ENCODE measurements at places on chromosomes 12 and 14. TPM values are rescaled to one million over a fixed set of nuclear protein-coding genes. Genes with fewer than 3 reads are reported as not detected.
A peak's percentile ranks its signal among the peaks of the same experiment; 100 is the strongest.

GRCh38 chr14:31930493-31931240 lies 146.4 kb upstream of the ARHGAP5 start:
- no peak for DNase-seq

- no peak for DNase-seq
These were observed 12.4 kb downstream of the COPZ1 start for GRCh38 chr12:54337280-54337842.

GRCh38 chr12:78062786-78063185 lies 232.1 kb downstream of the NAV3 start:
- DNase-seq = no peak

DNA sequence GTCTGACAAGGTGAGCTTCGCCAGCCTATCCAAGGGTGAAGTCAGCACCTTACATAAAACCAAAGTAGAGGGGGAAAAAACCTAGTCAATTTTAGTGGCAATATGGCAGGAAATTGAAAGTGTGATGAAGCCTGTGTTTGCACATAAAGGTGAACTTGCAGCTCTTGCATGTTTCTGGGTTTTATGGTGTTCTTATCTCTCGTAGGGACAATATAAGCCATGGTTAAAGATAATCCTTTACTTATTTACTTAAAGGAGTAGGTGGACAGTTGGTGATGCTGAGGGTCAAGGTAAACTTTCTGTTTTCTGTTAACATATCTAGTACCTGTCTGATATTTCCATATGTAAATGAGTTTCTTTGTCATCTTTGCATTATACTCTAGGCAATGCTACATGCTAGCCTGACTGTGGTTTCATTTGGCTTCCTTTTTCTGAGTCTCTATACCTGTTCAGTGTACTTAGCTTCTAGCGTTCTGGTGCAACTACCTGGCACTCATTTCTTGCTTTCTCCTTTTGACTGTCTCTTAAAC lies 32.8 kb downstream of the CCDC91 start:
- DNase-seq = no peak

- no peak for DNase-seq
These were observed 12.8 kb downstream of the KRT80 start for GRCh38 chr12:52178984-52179383.

- no peak for DNase-seq
These were observed 87.2 kb downstream of the TSPAN8 start for GRCh38 chr12:71070416-71071128.

GRCh38 chr12:47020211-47020821 lies 59.1 kb upstream of the PCED1B start:
- no peak for DNase-seq

GRCh38 chr12:19190292-19191031 lies 60.9 kb downstream of the PLEKHA5 start:
- DNase-seq = no peak

DNA sequence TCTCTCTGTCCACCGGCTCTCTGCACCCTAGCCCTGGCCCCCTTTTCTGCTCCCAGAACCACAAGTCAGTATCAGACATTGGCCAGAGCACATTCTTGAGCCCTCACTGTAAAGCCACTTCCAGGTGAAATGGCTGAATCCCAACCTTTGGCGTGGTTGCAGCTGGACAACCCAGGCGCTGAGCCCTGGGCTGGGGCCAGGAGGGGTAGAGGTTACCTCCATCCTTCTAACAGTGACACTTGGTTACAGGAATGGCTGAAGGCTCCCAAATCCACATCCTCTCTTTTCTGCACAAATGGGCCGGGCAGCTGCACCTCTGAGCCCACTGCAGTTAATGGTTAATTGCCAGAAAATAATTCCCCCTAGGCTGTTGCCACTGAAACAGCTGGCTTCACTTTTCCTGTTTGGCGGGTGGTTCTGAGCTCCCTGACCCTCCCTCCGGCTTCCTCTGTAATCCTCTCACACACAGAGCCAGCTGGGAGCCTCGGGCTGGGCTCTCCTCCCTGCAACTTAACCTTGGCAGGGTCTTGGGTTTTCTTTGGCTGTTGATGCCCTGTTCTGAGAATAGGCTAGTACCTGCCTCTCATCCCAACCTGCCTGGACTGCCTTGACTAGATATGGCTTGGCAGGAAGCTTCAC lies 44.1 kb downstream of the TSPAN11 start:
- peak; percentile 44 for DNase-seq

GRCh38 chr14:84084056-84084630 lies 1445.8 kb upstream of the FLRT2 start:
- no peak for DNase-seq

DNA sequence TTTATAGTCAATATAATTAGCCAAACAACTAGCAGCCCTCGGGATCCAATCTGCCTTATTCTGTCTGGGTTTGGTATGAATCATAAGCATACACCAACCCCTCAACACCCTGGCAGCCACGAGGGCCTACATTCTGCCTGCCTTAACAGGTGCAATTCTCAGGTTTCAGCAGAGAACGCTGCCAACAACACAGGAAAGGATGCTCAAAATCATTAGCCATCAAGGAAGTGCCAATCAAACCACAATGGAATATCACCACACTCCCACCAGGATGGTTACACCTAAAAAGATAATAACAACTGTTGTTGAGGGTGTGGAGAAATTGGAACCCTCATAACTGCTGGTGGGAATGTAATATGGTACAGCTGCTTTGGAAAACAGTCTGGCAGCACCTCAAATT lies 122.8 kb downstream of the TTC7B start:
- DNase-seq = no peak

DNA sequence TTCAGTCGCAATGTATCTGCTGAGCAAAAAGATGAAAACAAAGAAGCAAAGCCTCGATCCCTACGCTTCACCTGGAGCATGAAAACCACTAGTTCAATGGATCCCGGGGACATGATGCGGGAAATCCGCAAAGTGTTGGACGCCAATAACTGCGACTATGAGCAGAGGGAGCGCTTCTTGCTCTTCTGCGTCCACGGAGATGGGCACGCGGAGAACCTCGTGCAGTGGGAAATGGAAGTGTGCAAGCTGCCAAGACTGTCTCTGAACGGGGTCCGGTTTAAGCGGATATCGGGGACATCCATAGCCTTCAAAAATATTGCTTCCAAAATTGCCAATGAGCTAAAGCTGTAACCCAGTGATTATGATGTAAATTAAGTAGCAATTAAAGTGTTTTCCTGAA lies 19.8 kb downstream of the CKB start:
- no peak for DNase-seq

- no peak for DNase-seq
These were observed 155.6 kb downstream of the PAX9 start for GRCh38 chr14:36817071-36817930.

GRCh38 chr12:103269946-103270345 lies 225.8 kb downstream of the C12orf42 start:
- no peak for DNase-seq

- no peak for DNase-seq
These were observed 23.8 kb downstream of the SLC6A13 start for GRCh38 chr12:238736-239398.

GRCh38 chr12:54286042-54287030 lies 5.8 kb downstream of the HNRNPA1 start:
- DNase-seq = no peak

DNA sequence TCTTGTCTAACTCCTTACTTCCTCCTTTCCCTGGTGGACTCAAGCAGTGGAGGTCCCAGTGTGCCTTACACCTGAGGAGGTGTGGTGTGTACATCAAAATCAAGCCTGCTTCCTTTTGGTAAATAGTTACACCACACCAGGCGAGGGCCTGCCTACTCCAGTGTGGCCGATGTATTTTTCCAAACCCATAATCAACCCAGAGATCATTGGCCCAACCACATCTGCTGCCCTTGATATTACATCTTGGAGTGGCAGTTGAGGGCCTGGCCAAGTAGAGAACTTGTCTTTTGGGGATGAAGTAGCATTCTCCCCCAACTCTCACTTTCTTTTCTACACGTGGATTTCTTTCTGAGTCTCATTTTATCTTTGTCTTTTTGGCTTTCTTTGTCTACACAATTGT lies 187.4 kb downstream of the EFCAB11 start:
- DNase-seq = no peak

DNA sequence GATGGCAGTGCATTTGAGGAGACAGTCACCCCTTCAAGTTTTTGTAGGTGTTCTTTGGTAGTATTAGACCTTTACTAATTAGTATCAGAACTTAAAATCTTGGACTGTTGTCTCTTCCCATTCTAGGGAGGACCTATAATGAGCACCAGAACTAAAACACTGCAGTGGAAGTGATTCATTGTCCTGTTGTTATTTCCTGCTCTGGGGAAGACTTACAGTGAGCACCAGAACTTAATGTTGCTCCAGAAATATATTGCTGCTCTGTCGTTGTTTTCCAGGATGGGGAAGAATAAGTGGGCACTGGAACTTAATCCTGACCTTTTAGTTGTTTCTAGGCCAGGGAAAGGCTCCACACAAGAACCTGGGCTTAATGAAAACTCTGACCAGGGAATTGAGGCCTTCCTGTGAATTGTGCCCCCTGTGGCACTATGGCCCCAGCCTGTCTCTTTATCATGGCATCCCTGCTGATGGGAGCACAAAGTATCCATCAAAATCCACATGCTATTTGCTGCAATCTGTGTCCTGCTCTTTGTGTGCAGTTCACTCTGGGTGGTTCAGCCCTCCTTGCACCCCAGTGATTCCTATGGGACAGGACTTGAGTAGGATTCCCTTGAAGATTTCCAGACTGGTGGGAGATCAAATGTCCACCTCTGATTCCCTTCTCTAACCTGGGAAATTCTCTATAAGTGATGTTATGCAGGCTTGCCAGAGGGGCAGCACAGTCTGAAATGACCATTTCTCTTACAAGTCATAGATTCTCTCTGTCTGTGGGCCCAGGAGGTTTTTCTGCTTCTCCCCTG lies 175.8 kb downstream of the PAWR start:
- no peak for DNase-seq

- no peak for DNase-seq
These were observed 105.9 kb upstream of the BCAT1 start for GRCh38 chr12:25054783-25055144.

DNA sequence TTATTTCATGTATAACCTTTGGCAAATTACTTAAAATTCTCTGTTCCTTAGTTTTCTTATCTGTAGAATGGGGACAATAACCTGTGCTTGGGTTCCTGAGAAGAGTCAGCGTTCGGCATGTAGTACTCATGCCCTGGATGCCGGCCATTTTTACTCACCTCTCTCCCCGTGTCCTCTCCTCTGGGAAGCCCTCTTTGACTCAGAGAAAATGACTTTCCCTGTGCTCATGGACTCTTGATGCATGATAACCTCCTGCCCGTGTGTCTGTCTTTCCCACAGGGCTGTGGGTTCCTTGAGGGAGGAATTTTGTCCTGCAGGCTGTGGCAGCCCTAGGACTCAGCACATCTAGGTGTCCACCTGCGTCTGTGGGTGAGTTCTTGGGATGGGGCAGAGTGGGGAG lies 5.8 kb upstream of the C1RL start:
- DNase-seq = no peak

GRCh38 chr12:30019366-30020140 lies 235.8 kb upstream of the TMTC1 start:
- no peak for DNase-seq

- DNase-seq = no peak
These were observed 9.5 kb downstream of the TBX3 start for GRCh38 chr12:114674251-114675047.

GRCh38 chr12:21988619-21989018 lies 47.4 kb upstream of the ABCC9 start:
- DNase-seq = no peak

DNA sequence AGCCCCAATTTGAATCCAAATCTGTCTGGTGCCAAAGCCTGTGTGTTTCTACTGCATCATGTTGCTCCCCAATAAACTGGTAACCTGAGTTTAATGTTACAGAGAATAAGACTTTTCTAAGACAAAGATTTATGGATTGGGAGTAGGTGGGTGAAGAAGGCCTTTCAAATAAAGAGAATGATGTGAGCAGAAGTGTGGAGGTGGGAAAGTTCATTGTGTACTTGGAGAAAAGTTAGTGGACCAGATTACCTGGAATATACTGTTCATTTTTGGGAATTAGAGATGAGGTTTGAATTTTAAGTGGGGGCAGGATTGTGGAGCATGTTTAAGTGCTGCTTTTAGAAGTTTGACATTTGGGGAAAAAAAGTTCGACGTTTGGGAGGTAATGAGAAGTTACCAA lies 3.1 kb downstream of the FRS2 start:
- no peak for DNase-seq

DNA sequence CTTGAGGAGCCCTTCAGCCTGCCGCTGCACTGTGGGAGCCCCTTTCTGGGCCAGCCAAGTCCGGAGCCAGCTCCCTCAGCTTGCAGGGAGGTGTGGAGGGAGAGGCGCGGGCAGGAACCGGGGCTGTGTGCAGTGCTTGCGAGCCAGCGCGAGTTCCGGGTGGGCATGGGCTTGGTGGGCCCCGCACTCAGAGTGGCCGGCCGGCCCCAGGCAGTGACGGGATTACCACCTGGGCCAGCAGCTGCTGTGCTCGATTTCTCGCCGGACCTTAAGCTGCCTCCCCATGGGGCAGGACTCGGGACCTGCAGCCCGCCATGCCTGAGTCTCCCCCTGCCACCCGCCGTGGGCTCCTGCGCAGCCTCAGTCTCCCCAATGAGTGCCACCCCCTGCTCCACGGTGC lies 116.9 kb downstream of the PAWR start:
- no peak for DNase-seq

GRCh38 chr12:12909228-12909994 lies 18.0 kb downstream of the GPRC5A start:
- no peak for DNase-seq

DNA sequence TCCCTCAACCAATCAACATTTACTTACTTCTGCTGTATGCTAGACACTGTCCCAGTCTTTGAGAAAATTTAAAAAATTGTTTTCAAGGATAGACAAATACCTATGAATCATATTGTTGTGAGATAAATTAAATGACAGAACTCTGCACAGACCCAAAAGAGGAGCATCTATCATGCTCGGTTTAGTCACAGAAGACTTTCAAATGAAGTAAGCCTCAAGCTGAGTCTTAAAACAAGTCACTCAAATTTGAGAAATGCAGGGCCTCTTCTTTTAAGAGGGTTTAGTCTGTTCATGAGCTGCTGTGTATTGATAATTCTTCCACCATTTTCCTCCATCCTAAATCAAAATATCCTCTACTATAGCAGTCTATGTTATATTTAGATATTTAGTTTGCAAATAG lies 24.4 kb upstream of the COCH start:
- no peak for DNase-seq

- DNase-seq = no peak
These were observed 91.3 kb upstream of the GZMB start for GRCh38 chr14:24725311-24725710.

Gene ABCD2
- polyA plus RNA-seq = 0.05 TPM

Gene CCND2
- 49.5 TPM for polyA plus RNA-seq

Gene CRIP2
- polyA plus RNA-seq = 121 TPM

Gene GDF3
- polyA plus RNA-seq = 0.96 TPM

Gene PPP1R12A
- 94.2 TPM for polyA plus RNA-seq

Gene B4GALNT1
- 0.82 TPM for polyA plus RNA-seq

Gene NEMP1
- polyA plus RNA-seq = 21.3 TPM

Gene C12orf50
- 0.35 TPM for polyA plus RNA-seq

Gene DDX54
- 71.8 TPM for polyA plus RNA-seq

Gene TMBIM6
- 770 TPM for polyA plus RNA-seq
